Thyroid gland (tissue), 4 donors: ENCODE measurements at places on chromosomes 3 and 15. TPM values are rescaled to one million over a fixed set of nuclear protein-coding genes. Genes with fewer than 3 reads are reported as not detected.

UBAP1L gene
- 9.4 TPM for total RNA-seq

IQCH gene
- total RNA-seq = 13.7 TPM

GRCh38 chr3:38345879-38346586, 552 bp upstream of the XYLB start:
- no peaks in the 10 kb centered on the region for H3K36me3 ChIP-seq
- no peaks in the 10 kb centered on the region for H3K27me3 ChIP-seq
- no peak overlapping the region for H3K4me3 ChIP-seq
- no peaks in the 10 kb centered on the region for H3K4me1 ChIP-seq
- no peak for DNase-seq

DNA sequence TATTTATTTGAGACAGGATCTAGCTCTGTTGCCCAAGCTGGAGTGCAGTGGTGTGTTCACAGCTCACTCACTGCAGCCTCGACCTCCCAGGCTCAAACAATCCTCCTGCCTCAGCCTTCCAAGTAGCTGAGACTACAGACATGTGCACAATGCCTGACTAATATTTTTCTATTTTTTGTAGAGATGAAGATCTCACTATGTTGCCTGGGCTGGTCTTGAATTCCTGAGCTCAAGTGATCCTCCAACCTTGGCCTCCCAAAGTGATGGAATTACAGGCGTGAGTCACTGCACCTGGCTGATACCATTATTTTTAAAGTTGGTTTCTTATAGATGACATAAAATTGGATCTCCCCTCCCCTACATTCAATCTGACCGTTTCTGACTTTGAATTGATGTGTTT, 139.5 kb upstream of the RGMA start:
- DNase-seq = no peak
- no peaks in the 10 kb centered on the region for H3K4me1 ChIP-seq
- H3K4me3 ChIP-seq = no peak overlapping the region
- no peaks in the 10 kb centered on the region for H3K36me3 ChIP-seq
- no peaks in the 10 kb centered on the region for H3K27me3 ChIP-seq
- no peak overlapping the region for H3K27ac ChIP-seq

DNA sequence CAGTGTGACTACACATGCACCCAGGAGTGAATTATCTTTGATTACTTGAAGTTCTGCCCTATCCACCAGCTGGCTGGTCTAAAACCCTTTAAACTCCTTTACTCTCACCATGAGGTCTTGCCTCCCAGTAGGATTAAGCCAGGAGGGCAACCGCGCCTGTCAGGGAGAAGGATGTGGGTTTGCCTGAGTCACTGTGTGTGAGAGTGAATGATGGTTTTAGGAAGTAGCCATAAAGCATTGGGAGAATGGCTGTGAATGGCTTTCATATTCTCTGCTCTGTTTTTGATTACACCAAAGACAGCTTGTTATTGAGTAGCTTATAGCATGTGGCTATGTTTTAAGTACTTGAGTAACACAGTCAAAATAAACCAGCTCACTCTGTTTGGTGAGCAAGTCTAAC, 637.7 kb upstream of the TBL1XR1 start:
- no peak overlapping the region for H3K4me3 ChIP-seq
- DNase-seq = no peak
- no peak overlapping the region for H3K27ac ChIP-seq
- peaks cover 19% of the 10 kb centered on the region for H3K4me1 ChIP-seq
- no peaks in the 10 kb centered on the region for H3K27me3 ChIP-seq
